ENCODE measurements at places on chromosomes 3 and 15.
A peak's percentile ranks its signal among the peaks of the same experiment; 100 is the strongest.

GRCh38 chr3:33041909-33042308 lies 55.0 kb downstream of the GLB1 start:
- no peak for DNase-seq

DNA sequence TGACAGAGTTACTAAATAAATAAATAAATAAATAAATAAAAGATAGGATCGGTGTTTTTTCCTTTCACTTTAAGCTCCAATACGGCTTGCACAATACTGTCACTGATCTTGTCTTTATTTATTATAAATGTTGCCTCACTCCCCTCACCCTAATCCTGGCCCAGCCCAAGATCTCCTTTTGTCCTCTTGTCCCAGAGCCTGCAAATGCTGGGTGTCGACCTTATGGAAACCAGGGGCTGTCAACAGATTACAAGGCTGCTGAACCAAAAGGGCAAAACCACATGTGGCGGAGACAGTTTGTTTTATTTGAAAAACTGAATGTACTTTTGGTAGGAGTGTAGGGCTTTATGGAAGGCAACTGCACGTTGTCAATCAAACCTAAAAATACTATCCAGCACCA lies 75.9 kb downstream of the RFTN1 start:
- DNase-seq = no peak

- DNase-seq = no peak
Measured at GRCh38 chr3:88940296-88940695, 167.1 kb upstream of the EPHA3 start.

DNA sequence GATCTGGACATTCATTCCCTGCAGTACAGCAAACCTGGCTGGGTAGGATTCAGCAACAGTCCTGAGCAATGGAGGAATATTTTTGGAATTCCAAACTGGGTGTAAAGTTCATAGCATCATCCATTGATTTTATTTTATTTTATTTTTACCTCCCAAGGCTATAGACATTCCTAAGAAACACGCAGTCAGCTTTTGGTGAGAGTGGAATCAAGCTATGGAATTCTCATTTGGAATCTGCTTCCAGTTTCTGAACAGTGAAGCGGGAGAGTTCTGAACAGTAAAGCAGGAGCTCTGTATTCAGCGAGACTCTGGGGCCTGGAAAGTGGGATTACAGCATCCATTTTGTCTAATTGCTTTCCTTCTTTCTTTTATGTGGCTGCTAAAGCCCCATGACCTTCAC lies 1.4 kb upstream of the PDZRN3 start:
- DNase-seq = peak; percentile 74

- DNase-seq = no peak
Measured at GRCh38 chr3:183826448-183827250, 1.3 kb upstream of the MAP6D1 start.

- no peak for DNase-seq
Measured at GRCh38 chr3:133674290-133674919, 12.7 kb upstream of the TOPBP1 start.

DNA sequence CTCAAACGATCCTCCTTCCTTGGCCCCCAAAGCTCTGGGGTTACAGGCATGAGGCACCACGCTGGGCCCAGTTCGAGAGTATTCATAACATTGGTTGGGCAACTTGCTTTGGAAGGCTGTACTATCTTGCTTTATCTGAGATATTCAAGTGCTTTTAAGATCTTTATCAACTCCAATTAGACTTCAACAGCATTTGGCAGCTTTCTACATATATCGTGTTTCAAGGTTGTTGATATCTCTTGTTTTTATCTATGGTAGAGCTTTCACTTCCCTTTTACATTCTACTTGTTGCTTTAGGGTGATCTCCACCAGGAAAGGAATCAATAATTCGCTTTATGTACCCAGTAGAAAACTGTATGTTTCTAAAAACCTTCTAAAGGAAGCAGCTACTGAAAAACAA lies 395.3 kb downstream of the IL5RA start:
- DNase-seq = no peak

DNA sequence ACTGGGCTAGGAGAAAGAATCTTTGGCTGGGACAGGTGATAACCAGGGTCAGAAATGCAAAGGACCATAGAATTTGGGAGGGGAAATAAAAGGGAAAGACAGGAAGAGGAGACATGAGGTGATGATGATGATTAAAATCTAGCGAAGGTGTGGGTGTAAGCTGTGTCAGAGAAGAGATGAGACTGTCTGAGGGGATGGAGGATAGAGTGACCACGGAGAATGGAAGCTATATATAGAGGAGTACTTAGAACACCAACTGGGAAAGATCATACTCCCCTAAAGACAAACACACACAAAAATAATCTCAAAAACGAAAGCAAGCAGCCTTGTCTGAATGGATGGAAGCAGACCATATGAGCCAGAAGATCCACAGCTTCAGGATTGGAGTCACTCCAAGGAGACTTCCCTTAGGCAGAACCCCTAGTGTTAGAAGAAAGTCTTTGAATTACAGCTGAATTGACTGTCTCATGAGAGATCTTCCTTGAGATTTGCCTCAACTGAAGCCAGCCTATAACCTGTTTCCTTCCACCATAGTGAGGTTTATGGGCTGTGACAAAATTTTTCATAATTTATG lies 115.2 kb upstream of the DAZL start:
- no peak for DNase-seq

DNA sequence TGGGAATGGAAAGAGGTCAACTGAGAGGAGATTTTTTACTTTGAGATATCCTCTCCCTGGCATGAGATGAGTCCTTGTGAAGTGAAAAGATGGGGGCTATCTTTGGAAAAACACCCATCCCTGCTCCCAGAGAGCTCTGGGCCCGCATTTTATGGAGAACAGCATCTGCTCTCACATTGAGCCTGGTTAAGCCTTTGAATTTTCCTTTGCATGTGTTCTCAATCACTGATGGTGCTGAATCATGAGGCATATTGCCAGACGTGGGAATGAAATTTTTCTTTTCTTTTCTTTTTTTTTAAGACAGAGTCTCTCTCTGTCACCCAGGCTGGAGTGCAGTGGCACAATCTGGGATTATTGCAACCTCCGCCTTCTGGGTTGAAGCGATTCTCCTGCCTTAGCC lies 24.4 kb downstream of the TMEM45A start:
- DNase-seq = peak; percentile 86

GRCh38 chr15:65055201-65055870 lies 10.1 kb downstream of the SLC51B start:
- no peak for DNase-seq

DNA sequence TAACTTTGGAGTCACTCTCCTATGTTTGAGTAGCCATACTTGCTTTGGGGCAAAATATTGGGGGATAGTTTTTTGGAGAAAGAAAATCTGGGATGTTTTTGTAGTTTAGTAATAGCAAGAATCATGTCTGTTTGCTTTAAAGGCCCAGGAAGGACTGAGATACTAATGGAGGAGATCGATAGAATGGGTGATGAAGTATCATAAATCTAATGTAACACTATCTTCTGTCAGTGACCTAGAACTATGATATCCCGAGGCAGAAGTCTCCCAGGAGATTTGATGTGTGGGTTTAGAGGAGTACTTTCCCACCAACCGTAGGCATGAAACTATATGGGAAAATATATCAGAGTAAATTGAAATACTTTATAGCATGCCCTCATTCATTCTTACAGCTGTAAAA lies 21.0 kb upstream of the NFKBIZ start:
- peak; percentile 40 for DNase-seq

GRCh38 chr3:166283840-166284239 lies 446.6 kb upstream of the BCHE start:
- DNase-seq = peak; percentile 86

GRCh38 chr15:48896869-48897814 lies 19.2 kb downstream of the EID1 start:
- DNase-seq = peak; percentile 72

All from fibroblast of skin of right biceps (primary cell).